CD4-positive, alpha-beta T cell (primary cell): ENCODE measurements at places on chromosomes 5 and 9. TPM values are rescaled to one million over a fixed set of nuclear protein-coding genes. Genes with fewer than 3 reads are reported as not detected.

SEMA5A gene
- 2.9 TPM for total RNA-seq

CTXN3 gene
- total RNA-seq, result not detected

PCDHGC5 gene
- total RNA-seq, result not detected

SDHA gene
- total RNA-seq, result 245 TPM

WDR31 gene
- 0.22 TPM for total RNA-seq

FIBCD1 gene
- not detected for total RNA-seq

CD14 gene
- total RNA-seq, result 2.1 TPM

TMEM171 gene
- not detected for total RNA-seq

DAB2 gene
- total RNA-seq, result 0.47 TPM

TIMD4 gene
- total RNA-seq, result 1.6 TPM

FLT4 gene
- 2.3 TPM for total RNA-seq

PTGDS gene
- total RNA-seq, result 41.0 TPM

RGS7BP gene
- total RNA-seq, result not detected

CSF1R gene
- total RNA-seq, result 0.52 TPM

CORO2A gene
- 8.5 TPM for total RNA-seq

ADAMTS19 gene
- not detected for total RNA-seq

LCN1 gene
- not detected for total RNA-seq

ARRDC1 gene
- 45.5 TPM for total RNA-seq

TEX48 gene
- not detected for total RNA-seq

GLRA1 gene
- total RNA-seq, result not detected

TNPO1 gene
- total RNA-seq, result 69.6 TPM

HSPA5 gene
- total RNA-seq, result 280 TPM

PCDHGA5 gene
- not detected for total RNA-seq

INSL6 gene
- not detected for total RNA-seq

CETN3 gene
- 4.9 TPM for total RNA-seq

CDH9 gene
- total RNA-seq, result not detected

SLC27A4 gene
- total RNA-seq, result 2.2 TPM

CCDC180 gene
- total RNA-seq, result 7.1 TPM

CDK9 gene
- 121 TPM for total RNA-seq

KCNN2 gene
- not detected for total RNA-seq

AK8 gene
- not detected for total RNA-seq

ARL14EPL gene
- not detected for total RNA-seq

FPGS gene
- 66.6 TPM for total RNA-seq

FOXI1 gene
- not detected for total RNA-seq

GCNT4 gene
- 7.2 TPM for total RNA-seq

ZBTB26 gene
- total RNA-seq, result 4.8 TPM

NUTM2G gene
- not detected for total RNA-seq

ANKRD34B gene
- total RNA-seq, result not detected

TPPP gene
- total RNA-seq, result 8.2 TPM

FAM13B gene
- total RNA-seq, result 36.7 TPM

SECISBP2 gene
- 109 TPM for total RNA-seq

TTC33 gene
- total RNA-seq, result 8.7 TPM

FAM120AOS gene
- total RNA-seq, result 45.6 TPM

DDX4 gene
- not detected for total RNA-seq

CCL28 gene
- total RNA-seq, result 20.9 TPM

PCDHA3 gene
- not detected for total RNA-seq

EGFL7 gene
- total RNA-seq, result not detected

HOMER1 gene
- total RNA-seq, result 2.1 TPM

OBP2B gene
- total RNA-seq, result not detected
